SW480 (cell line): ENCODE measurements at places on chromosomes 3 and 15.

DNA sequence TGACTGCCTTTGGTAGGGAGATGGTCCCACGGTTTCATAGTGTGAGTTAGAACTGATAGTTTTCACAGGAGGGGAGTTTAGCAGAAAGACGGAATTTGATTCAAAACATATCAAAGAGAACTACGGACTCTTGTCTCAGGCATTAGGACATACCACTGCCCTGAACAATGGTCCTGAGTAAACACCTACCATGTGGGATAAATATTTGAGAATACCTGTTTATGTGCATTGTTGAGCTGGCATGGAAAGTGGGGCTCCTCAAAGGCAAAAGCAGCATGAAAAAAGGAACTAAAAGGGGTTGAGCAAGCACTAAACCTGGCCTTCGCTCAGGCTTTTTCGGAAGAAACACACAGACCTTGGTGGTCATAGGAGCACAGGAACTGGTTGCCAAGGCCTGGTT lies 144.4 kb downstream of the ZNF621 start:
- no peak for DNase-seq

DNA sequence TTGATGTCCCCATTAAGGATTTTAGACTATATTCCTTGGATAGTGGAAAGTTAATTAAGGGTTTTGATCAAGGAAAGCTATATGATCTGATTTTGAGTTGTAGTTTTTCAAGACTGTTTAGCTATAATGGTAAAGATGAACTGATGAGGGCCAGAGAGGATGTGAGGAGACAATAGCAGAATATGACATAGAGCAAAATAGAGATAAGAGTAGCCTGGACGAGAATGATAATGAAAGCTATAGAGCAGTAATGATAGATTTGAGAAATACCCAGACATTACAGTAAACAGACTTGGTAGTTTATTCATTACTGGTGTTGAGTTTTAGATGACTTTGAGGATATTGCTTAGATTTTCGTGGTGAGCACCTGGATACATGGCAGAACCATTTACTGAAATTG lies 3.8 kb downstream of the SUCNR1 start:
- no peak for DNase-seq

DNA sequence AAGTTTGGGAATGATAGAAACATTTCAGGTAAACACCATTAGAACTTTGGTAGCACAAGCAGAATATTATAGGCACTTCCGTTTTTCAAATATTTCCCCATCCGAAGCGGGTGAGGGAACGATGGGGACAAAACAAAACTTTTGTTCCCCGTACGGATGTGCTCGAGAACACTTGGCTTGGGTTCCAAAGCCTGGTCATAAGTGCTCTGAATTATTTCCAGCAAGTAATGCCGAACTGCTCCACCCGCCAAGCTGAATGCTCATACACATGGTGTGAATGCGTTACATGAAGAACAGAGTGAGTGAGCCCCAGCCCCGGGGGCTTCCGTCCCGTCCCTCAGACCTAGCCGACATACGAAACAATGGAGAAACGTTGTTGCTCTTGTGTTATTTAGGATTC lies 438.2 kb upstream of the ARRDC4 start:
- no peak for DNase-seq

GRCh38 chr3:134796281-134797056 lies 1.4 kb downstream of the EPHB1 start:
- no peak for DNase-seq

DNA sequence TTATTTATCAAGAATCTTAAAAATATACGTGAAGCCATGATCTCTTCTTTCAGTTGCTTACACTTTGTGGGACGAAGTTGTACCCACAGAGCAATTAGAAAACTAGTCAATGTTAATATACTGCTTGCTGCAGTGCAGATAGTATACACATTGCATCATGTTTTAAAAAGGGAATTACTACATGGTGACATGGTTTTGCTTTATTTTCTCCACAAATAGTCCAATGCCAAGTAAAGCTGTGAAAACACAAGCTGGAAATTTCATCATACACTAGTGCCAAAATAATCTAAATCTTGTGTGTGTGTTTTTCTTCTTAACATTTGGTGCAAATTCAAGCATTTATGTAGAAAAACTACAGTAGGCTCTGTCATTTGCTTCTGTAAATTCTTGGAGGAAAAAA lies 233.0 kb downstream of the EPHA3 start:
- DNase-seq, result no peak
